ENCODE measurements at places on chromosomes 7 and 10.

GRCh38 chr10:59234816-59235429, 58.5 kb downstream of the PHYHIPL start:
- DNase-seq = peak; percentile 42

DNA sequence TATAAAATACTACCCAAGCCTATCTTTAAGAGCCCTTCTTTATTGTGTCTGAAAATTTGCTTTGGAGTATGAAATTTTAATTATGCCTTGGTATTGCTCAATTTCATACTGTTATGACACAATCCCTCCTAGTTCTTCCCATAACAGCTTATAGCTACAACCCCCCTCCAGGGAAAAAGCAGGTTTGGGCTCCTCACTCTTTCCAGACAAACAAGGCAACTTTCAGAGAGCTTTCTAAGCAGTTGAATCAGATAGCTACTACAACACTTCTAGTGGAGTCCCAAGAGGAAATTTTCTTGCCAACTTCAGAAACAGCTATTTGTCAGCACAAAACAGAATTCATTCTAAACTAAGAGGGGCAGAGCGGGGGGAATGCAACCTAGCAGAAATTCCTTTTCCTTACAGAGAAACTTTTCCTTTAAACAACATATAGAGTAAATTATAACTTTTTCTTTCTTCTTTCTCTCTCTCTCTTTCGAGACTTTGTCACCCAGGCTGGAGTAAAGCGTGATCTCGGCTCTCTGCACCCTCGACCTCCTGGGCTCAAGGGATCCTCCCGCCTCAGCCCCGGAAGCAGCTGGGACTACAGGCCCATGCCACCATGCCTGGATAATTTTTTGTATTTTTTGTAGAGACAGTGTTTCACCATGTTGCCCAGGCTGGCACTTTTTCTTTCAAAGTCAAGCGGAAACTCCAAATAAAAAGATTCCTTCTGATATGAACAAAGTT, 26.0 kb upstream of the JMJD1C start:
- peak; percentile 30 for DNase-seq

- no peak for DNase-seq
Measured at GRCh38 chr10:125929618-125930017, 33.3 kb downstream of the FANK1 start.

DNA sequence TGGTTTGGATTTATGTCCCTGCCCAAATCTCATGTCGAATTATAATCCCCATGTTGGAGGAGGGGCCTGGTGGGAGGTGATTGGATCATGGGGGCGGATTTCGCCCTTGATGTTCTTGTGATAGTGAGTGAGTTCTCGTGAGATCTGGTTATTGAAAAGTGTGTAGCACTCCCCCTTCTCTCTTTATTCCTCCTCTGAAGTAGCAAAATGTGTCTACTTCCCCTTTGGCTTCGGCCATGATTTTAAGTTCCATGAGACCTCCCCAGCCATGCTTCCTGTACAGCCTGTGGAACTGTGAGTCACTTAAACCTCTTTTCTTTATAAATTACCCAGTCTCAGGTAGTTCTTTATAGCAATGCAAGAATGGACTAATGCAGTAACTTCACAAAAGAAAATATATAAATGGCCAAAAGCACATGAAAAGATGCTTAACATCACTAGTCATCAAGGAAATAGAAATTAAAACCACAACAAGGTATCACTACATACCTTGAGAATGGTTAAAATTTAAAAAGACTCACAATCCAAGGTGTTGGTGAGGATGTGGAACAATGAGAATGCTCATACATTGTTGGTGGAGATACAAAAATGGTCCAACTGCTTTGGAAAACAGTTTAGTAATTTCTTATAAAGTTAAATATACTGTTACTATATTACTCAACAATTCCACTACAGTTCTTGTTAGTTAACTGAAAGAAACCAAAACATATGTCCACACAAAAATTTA, 218.7 kb downstream of the SNX10 start:
- DNase-seq = no peak

DNA sequence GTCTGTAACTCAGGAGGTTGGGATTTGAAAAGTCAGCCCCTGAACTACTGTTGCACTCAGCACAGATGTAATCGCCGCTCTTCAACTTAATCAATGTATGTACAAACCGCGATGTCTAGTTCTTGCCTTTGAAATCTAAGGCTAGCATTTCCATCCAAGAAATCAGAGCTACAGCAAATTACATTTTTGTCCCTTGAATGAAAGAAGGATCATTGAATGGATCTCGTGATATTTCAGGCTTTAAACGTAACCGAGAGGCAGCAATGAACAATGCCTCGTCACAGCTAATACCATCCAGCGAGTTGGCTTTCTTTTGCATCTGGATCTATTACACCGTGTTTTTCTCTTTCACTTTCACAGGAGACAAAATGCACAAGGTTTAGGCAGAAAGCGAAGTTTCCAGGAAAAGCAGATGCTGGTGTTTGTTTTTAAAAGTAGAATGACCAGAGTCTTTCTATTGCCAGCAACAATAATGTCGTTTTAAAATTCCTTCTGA, 5.5 kb downstream of the SKIDA1 start:
- DNase-seq = peak; percentile 81

DNA sequence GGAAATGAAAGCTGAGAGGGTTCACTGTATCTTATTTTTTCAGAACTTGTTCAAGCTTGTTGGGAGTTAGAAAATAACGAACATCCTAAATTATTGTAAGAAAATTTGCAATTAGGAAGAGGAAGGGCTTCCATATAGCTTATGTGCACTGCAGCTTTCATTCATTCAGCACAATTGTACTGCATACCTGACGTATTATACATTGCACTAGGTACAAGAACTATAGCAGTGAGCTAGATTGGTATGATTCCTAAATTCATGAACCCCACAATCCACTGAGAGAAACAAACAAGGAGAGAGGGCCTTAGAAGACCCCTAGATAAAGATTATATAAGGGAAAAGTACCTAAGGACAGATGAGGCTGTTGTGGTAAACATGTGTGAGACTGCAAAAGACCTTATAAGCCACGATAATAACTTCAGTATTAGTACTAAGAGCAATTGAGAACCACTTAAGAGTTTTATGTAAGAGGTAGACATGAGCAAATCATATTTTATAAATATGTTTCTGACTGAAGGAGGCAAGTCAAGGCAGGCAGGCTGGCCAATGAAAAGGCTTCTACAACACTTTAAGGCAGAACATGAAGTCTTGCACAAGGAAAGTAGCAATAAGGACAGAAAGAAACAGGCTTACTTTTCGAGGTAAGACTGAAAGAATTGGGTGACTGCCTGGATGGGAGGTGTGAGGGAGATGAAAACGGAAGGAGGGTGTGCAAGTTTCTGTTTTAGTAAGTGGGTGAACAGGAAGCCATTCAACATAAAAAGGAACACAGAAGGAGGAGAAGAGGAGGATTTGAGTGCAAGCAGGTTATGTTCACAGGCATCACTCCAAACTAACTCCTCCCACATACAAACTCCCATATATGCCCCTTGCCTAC, 77.9 kb upstream of the LRRN3 start:
- no peak for DNase-seq

- DNase-seq = no peak
Measured at GRCh38 chr7:92648067-92648466, 57.9 kb upstream of the FAM133B start.

DNA sequence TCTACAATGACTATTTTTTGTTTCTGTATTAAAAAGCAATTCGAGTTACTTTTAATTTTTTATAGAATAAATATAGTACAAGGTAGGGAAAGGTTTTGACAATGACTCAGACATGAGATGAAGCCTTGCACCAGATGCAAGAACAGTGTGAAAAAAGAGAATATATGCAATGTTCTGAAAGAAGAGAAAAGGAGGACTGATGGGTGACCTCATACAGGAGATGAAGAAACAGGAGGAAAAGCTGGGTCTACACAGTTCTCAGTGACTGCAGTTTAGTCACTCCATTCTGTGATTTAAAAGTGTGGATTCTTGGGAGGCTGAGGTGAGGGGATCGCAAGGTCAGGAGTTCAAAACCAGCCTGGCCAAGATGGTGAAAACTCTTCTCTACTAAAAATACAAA, 38.3 kb upstream of the YAE1 start:
- DNase-seq = peak; percentile 19

GRCh38 chr10:7634142-7634894, 32.4 kb downstream of the ITIH5 start:
- DNase-seq = no peak

DNA sequence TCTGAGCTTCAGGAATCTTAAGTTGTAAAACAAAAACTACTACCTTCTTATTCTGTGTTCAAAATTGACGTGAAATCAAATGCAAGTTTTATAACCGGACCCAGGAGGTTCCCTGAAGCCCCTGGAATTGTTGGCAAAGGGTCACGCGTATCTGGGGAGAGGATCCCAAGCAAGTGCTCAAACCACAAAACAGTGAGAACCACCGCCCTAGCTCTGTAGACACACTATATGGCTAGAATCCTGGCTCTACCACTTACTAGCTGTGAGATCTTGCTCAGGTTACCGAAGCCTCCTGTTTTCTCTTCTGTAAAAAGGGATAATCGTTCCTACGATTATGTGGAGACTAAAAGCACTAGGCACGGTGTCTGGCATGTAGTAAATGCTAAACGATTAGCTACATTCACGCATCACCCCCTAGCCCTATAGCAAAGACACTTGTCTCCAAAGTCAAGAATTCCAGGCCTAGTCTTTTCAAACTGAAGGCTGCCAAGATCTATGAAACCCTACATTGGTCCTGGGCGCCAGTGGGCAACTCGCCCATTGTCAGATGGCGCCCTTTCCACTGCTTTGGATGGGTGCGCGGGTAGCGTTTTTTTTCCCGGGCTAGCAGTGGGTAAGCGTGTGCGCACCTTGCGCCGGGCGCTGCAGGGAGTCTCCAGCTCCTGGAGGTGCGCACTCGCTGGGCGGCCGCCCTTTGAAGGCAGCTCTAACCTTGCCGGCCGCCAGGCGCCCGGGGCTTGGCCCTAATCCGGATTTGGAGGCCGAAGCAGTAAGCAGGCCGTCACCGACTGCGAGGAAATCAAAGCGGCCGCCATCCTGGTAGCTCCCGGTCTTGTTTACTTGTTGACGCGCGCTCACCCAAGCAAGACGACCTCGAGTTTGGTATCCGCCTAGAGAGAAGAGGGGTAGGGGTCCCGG, 11.6 kb upstream of the NKX2-3 start:
- DNase-seq = no peak

DNA sequence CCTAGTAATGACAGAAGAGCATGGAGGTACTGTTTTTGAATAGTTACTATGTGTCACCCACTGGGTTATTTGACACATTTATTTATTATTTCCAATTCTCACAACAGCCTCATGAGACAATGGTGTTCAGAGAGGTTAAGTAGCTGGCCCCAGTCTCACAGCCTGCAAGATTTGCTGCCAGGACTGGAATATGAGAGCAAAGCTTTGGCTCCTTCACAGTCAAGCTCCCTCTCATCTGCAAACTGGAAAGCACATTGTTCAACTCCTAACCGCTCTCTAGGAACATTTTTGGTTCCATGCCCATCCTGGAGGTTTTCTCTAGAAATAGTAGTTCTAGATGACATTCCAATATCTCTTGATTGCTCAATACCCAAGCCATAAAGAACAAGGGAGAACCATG, 75.5 kb upstream of the CXCL12 start:
- no peak for DNase-seq

DNA sequence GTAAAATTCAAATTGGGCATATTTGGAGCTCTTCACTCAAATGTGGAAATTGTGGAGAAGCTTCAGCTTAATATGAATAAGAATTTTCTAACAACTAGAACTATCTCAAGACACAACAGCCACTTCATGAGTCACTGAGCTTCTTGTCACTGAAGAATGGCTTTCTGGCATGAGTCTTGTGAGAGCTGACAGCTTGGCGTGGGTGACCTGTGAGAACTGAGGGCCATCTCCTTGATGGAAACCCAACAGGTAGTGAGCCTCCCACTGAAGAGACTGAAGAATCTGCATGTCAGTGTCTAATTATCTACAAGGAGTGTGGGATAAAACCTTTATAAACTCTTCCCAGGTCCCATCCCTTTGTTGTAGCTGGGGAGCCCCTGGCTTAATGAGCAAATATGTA, 66.0 kb downstream of the CLEC2L start:
- no peak for DNase-seq

DNA sequence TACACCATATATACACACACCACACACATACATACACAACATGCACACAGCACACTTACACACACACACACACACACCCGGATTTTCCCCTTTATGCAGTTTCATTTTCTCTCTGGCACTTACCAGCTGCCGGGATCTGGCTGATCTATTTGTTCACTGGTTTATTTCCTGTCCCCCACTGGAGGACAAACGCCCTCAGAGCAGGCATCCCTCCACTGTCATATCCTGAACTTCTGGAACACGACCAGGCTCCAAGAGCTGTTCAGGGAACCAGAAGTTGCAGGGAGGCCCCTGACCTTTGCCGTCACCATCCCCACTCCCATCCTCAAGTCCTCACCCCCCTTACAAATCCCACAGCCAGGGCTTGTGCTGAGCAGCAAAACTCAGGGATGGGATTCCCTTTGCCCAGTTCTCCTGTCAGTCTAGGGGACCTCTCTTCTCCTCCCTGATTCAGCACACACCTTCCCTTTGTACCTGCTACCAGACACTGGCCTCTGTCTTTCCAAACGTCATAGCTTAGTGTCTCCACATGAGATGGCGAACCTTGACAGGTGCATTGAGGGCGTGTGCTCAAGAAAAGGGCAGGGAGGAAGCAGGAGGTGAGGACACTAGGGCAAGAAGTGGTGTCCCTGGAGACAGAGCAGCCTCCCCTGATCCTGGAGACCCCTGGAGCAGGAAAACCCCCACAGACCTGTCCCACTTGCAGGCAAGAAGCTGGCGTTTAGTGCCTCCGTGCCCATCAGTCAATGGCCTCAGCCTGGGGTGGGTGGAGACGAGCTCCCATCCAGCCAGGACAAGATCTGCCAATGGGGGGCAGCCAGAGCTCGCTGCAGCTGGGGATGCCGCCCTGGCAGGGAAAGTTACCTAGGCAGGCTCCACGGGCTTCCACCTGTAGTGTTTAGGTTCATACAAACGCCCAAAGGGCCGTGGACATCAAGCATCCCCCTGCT, 12.7 kb upstream of the DOCK1 start:
- no peak for DNase-seq

DNA sequence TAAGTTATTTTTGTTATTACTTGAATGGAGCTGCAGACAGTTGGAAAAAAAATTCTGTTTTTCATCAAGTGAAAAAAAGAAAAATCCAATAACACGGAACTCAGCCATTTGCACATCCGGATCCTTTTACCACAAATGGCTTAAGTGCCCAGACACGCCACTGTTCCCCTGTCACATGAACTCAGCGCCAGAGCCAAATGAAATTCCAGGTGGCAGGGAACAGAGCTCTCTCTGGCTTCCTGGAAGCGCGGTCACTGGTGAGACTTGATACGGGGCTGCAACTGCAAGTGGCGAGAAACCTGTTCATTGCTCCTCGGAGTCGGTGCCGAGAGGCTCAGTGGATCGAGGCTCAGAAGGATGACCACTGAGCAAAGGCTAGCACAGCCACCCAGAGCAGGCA, 60.8 kb upstream of the NPTX2 start:
- no peak for DNase-seq

DNA sequence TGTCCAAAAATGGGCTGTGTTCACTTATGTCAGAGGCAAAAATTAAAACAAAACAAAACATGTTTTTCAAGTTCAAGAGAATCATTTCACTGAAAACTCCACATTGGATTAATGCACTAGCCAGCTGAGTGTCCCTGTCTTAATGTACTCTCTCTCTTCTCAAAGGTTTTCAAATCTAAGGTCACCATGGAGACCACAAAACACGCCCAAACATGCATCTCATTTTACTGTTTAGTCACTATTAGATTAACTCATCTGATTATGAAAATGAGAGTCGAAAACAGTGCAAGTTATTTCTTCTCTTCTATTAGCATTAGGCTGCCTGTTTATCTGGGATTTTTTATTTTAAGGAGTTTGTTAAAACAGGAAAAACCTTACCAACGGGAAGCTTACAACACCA, 70.8 kb upstream of the ASAH2 start:
- DNase-seq = peak; percentile 46

GRCh38 chr7:117873310-117874190, at the start of gene CTTNBP2:
CTTNBP2 (minus strand) TSS chr7:117873441; CDS start chr7:117873415, 26 bp downstream.
- DNase-seq = peak; percentile 29

Measured in ELR (cell line).